ENCODE measurements at places on chromosomes 5 and 9.

DNA sequence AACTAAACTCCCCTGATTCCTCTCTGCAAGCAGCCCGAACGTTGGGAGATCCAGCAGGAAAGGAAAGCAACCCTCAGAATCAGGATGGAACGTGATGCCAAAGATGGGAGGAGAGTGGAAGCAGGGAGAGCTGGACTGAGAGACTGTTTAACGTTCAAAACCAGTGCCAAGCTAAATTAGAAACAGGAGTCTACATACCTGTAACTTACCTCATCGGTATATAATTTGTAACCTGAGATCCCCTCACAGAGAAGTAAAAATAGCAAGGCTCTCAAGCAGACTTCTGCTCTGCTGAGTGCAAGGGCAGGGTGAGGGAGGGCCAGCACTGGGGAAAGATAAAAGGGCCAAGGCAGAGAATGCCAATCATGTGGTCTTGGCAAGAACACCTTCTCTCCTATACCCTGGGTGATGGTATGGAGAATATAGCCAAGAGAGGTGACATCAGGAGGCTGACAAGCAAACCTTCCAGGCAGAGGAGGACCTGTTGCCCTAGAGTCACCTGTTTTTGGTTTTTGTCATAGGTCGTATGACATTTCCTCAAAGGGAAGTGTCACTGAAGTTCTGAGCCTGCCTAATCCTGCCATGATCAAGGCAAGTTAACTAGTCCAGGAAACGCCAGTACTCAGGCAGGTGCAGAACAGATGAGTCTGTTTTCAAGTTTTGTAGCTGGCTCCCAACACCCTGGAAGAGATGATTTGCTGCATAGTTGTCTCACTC lies 472.0 kb downstream of the NFIB start:
- no peak for DNase-seq

DNA sequence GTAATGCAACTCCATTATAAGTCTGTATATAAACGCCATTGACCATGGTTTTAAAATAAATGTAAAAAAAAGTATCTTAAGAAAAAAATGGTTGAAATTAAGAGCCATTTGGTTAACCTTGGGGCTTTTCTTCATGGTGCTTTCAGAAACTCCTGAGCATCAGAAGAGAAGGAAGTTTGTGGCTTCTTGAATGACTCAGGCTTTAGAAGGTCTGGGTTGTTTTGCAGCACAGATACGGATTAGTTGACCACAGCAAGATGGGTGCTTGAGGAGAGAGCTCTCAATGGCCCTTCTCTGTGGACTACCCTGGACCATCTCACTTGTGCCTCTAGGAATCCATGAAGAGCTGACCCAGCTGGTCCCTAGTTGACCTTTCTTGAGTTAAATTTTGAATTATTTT lies 189.5 kb downstream of the TMEM38B start:
- no peak for DNase-seq

DNA sequence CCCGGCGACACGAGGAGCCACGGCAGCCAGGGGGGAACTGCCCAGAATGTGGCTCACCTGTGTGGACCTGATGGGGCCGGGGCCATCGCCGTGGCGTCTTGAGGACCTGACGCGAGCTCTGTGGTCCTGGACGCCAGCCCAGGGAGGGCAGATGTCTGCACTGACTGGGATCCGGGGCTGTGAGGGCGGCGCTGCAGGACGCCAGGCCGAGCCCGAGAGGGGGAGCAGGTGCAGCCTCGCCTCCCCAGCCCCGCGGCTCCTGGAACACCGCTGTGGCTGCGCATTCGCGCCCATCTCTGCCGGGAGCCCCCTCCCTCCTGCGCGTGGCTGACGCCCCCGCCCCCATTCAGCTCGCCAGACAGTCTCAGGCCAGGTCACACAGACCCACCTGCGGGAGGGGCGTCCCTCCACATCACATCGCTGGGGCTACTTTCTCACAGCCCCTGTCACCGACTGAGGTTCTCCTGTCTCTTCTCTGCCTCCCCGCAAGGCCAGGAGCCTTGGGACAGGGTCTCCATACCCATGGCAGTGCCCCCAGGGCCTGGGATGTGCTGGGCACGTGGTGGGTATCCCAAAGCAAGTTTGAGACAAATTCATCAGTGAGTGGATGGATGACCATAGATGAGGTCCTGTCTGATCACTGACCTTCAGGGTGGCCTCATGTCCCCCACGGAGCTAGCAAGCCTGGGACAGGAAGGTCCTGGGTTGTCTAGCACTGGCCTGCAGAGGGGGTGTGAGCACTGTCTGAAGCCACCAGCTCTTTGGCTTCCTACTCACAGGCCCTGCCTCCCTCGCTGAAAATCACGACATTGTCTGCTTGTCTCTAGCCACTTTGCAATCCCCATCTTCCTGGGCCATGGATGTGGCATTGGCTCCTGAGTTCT lies 47.3 kb downstream of the RASGEF1C start:
- DNase-seq, result no peak

DNA sequence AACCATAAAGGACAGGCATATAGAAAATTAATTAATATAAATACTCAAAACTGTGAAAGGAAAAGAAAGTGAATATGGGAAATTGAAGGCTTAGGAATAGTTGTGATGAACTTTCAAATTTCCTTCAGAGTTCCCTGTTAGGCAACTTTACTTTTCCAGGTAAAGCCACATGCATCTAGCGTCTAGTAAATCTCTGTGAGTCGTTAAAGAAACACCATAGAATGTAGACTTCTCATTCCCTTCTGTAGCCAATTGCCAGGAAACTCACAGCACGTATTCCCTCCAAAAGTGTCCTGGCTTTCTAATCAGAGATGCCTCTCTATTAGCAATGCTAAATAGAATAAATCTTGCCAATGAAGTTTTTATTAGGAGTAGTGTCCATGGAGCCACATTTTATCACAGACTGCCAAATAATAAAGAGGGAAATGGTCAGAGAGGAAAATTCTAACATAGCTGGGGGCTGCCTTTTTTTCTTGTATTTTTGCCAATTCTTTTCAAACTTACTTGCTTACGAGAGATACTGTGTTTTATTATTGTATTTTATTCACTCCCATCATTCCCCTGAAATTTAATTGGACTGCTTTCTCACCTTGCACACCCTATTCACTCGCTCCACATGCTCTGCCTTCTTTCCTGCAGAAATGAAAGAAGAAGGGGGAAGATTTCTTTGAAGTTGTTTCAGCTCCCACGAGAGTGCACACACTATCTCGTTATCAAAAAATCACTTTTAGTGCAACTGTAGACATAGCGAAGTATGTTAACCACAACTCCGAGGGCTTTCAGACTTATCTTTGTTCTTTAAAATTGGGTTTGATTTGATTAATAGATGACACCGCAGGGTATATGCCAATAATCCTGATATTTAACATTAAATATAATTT lies 439.0 kb downstream of the CSNK1G3 start:
- DNase-seq, result no peak

GRCh38 chr5:68436686-68437520 lies 221.3 kb downstream of the PIK3R1 start:
- no peak for DNase-seq

GRCh38 chr5:74717596-74717995 lies 32.6 kb downstream of the HEXB start:
- no peak for DNase-seq

GRCh38 chr5:151772029-151772845 lies 483 bp downstream of the G3BP1 start:
- DNase-seq, result peak; percentile 73

DNA sequence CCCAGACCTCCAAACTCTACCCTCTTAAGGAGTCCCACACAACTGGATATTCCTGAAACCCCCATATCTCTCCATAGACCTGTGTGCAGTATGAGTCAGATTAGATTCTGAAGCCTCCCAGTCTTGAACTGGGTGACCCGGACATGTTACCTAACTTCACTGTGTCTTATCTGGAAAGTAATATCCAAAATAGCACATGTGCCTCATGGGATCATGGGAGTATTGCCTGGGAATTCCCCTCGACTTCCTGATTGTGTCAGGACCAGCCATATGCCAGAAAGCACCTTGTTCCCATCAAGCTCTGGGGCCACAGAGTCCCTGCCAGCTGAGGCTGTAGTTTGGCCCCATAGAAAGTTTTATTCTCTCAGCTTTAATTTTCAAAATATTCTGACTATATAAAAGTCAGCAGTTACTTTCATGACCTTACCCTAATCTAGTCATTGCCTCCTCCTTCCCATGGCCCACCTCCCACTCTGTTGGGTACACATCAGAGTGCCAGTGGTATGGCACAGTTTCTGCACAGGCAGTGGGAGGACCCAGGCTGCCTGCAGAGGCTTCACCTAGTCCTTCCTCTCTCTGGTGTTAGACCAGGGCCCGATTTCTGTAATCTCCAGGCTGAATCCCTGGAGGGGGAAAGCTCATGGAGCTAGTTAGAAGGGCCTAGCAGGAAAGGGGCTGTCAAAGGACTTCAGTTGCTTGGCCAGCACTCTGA lies 19.5 kb upstream of the B4GALT1 start:
- DNase-seq, result no peak

DNA sequence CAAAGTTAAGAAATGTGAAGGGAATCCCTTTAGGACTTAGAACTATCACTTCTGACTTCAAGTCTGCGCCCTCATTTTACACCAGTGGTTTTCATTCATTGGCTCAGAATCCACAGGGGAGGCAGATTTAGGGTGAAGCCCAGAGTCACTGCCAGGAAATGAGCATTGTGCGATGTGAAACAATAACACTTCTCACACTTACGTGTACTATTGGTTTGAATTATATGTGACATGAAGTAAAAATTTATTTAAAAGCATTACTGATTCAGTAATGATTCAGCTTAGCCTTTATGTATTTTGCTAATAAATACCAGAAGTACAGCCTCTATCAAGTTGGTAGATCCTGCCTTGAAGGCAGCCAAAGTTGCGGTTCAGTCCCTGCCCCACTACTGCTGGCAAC lies 98.6 kb downstream of the PAM start:
- no peak for DNase-seq

GRCh38 chr5:175274171-175274570 lies 169.8 kb downstream of the DRD1 start:
- DNase-seq, result no peak

DNA sequence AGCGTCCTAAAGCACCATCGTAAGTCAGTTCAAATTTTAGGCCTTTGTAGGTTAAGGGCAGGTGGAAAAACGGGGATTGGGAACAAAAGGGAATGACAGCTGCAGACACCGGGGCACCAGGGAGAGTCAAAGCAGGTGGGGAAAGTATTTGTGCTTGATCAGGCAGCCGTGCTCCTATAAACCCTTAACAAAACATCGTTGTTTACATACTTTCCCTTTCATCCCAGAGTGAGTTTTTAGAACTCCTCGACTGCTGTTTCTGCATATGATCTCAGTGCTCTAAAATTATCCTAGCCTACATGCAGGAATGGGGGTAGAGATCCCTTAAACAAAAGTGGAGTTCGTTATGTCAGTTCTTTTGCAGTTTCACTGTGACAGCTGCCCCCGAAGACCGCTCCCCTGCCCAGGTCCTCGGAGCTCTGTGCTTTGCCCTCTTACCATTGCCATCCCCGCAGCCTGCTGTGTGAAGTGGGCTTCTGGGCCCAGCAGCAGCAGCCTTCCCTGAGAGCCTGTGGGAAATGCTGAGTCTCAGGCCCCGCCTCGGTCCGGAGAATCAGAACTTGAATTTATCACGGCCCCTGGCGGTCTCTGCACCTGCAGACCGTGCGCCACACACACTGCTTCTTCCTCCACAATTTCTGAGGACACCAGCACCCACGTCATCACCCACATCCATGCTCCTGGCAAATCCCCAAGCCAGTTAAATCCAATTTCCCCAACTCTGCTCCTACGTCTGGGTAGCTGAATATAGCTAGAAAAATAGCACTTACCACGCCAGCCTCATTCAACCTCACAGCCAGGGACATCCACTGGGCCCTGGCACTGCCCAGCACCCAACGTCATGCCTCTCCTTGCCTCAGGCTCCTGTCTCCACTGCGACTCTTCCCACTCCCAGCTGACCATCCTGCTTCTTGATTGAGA lies 86.8 kb downstream of the NSUN2 start:
- no peak for DNase-seq

Measured in sciatic nerve (tissue), 2 donors.